ENCODE measurements at places on chromosomes 2 and 18. TPM values are rescaled to one million over a fixed set of nuclear protein-coding genes. Genes with fewer than 3 reads are reported as not detected.

LINC00305 gene
- total RNA-seq: not detected

DNA sequence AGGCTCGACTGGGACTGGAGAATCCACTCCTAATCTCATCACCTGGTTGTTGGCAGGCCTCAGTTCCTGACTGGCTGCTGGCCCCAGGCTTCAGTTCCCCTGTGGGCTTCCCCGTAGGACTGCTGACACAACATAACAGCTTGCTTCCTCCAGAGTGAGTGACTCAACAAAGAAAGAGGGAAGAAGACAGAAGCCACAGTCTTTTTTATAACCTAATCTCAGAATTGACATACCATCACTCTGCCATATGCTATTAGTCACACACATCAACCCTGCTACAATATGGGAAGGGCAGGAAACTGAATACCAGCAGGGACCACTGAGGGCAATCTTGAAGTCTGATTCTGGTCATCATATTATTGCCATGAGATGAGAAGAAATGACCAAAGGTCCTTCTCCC, 76.8 kb upstream of the SLC14A2 start:
- no peak overlapping the region for H3K4me3 ChIP-seq
- no peaks in the 10 kb centered on the region for H3K27me3 ChIP-seq
- no peak for DNase-seq
- no peak overlapping the region for H3K27ac ChIP-seq
- no peaks in the 10 kb centered on the region for H3K36me3 ChIP-seq

DNA sequence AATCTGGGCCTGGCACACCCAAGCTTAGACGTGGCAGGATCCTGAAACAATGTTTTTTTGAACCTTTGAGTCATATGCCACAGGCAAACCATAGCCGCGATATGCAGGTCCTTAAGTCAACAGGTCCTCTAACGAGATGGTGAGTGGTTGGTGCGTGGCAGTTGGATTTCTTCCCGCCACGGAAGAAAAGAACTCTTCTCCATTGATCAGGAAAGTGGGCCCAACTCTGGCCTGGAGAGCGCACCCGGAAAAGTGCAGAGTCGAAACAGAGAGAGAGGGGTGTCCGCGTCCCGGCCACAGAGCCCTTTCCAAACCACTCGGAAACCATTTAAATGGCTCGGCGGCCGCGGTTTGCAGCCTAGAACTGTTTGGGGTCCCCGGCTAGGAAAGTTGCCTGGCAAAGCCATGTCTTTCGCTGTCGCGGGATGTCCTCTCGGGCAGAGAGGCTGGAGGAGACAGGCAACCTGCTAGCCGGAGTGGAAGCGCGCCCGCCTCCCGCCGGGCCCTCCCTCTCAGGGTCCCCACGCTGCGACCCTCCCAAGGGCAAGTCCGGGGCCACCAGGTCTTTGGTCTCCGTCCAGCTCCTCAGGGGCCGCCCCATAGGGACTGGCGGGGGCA, 777 bp downstream of the GALNT3 start:
- no peaks in the 10 kb centered on the region for H3K36me3 ChIP-seq
- peak overlapping the region; percentile 46 for H3K4me3 ChIP-seq
- DNase-seq: no peak
- no peaks in the 10 kb centered on the region for H3K4me1 ChIP-seq
- H3K27me3 ChIP-seq: peaks cover 44% of the 10 kb centered on the region

DNA sequence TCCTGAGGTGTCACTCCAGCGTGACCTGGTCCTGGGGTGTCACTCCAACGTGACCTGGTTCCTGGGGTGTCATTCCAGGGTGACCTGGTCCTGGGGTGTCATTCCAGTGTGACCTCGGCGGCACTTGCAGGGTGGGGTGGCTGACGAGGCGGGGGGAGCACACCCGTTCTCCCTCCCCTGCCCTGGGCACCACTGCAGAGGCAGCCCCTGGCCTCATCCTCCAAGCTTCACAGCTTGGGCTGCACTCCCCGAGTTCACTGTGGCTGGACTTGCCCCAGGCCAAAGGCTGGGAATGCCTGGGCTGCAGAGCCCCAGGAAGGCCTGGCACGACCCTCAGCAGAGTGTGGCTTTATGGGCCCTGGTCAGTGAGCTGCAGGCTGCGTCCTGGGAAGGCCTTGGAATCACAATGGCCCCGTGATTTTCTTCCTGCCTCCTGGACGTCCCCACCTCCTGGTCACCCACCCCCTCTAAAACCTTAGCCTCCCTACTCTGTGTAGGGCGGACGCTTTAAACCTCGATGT, 88.3 kb downstream of the NFATC1 start:
- peaks cover 15% of the 10 kb centered on the region for H3K4me1 ChIP-seq
- H3K4me3 ChIP-seq: no peak overlapping the region
- H3K36me3 ChIP-seq: no peaks in the 10 kb centered on the region
- H3K27ac ChIP-seq: no peak overlapping the region

UGT1A5 gene
- not detected for total RNA-seq

- no peak overlapping the region for H3K27ac ChIP-seq
- no peaks in the 10 kb centered on the region for H3K36me3 ChIP-seq
- H3K4me3 ChIP-seq: no peak overlapping the region
- no peaks in the 10 kb centered on the region for H3K27me3 ChIP-seq
Measured at GRCh38 chr18:37649930-37650329, 84.3 kb upstream of the CELF4 start.

- no peak for DNase-seq
- H3K27me3 ChIP-seq: no peaks in the 10 kb centered on the region
- H3K4me1 ChIP-seq: no peaks in the 10 kb centered on the region
- no peak overlapping the region for H3K4me3 ChIP-seq
Measured at GRCh38 chr2:17124575-17125318, 393.5 kb downstream of the RAD51AP2 start.

DNA sequence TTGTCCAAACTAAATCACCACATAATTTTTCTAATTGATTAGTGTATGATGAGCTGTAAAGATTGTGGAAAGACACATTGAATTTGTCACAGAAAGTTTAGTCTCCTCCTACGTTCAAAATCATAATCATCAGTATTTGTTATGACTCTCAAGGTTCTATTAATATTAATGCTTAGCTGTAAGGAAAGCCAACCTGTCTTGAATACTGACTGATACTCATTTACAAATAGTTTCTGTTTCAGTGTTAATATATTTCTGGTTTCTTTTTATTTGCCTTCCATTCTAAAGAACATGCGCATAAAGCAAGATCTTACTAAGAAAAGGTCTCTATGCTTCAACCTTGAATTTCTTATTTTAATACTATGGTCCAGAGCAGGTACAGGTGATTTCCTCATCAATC, 55.1 kb downstream of the CPS1 start:
- no peaks in the 10 kb centered on the region for H3K27me3 ChIP-seq
- no peak for DNase-seq
- no peak overlapping the region for H3K4me3 ChIP-seq
- H3K27ac ChIP-seq: no peak overlapping the region
- H3K36me3 ChIP-seq: no peaks in the 10 kb centered on the region
- H3K4me1 ChIP-seq: no peaks in the 10 kb centered on the region

ABHD3 gene
- total RNA-seq: 4.0 TPM

- no peak overlapping the region for H3K4me3 ChIP-seq
- H3K27me3 ChIP-seq: peaks cover 5% of the 10 kb centered on the region
- H3K27ac ChIP-seq: no peak overlapping the region
- H3K36me3 ChIP-seq: no peaks in the 10 kb centered on the region
- H3K4me1 ChIP-seq: no peaks in the 10 kb centered on the region
- DNase-seq: no peak
Measured at GRCh38 chr2:196059491-196059960, 9.1 kb downstream of the DNAH7 start.

DNA sequence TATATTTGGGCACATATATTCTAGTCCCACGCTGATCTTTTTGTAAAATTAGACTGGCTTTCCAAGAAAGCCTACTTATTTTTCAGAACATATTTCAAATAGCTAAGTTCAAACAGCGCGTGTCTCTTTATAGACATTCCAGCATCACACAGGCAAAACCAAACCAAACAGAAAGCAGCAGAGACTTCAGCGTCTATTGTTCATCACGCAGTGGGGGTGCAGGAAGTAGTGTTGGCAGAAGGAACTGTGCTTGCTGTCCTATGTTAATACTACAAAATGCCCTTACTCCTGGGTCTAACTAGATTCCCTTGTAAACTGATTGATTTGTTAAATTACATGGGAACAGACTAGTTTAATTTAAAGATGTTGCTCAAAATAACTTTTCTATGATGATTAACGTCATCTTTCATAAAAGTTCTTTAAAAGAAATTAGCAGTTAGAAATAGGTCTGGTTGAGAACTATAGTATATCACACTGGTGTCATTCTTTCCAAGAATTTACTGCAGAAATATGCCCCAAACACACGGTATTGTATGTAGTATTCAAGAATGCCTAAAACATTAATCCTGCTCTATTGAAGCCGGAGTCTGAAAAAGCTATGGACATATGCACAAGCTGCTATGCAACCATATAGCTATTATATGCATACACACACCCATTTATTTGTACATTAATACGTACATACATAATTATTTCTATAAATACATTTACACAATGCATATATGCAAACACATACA, 436.3 kb downstream of the CBLN2 start:
- H3K27ac ChIP-seq: no peak overlapping the region
- no peaks in the 10 kb centered on the region for H3K36me3 ChIP-seq
- no peaks in the 10 kb centered on the region for H3K27me3 ChIP-seq
- no peak for DNase-seq
- no peaks in the 10 kb centered on the region for H3K4me1 ChIP-seq

DNA sequence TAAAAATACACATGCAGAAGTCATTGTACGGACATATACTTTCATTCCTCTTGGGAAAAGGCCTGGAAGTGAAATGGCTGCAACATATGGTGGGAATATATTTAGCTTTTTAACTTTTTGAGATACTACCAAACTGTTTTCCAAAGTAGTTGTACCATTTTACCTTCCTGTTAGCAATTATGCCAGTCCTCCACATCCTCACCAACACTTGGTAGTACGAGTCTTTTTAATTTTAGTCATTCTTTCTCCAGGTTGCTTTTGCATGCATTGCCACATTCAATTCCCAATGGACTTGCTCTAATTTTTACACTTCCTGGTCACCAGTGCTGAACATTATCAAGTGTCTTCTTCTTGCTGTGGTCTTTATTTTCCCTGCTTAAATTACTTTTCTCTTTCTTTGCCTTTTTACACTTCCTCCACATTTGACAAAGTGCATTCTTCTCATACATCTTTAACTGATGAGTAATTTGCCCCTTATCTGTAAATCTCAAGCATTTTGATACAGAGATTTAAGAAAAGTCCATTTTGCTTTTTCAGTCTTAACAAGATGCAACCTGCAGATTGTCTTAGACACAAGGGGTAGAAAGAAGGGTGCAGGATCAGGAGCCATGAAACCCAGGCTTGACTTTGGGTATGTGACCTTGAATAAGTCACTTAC, 14.5 kb downstream of the VIT start:
- peaks cover 6% of the 10 kb centered on the region for H3K27me3 ChIP-seq
- no peak overlapping the region for H3K4me3 ChIP-seq
- H3K27ac ChIP-seq: no peak overlapping the region

RAB11FIP5 gene
- total RNA-seq: 35.3 TPM

DNA sequence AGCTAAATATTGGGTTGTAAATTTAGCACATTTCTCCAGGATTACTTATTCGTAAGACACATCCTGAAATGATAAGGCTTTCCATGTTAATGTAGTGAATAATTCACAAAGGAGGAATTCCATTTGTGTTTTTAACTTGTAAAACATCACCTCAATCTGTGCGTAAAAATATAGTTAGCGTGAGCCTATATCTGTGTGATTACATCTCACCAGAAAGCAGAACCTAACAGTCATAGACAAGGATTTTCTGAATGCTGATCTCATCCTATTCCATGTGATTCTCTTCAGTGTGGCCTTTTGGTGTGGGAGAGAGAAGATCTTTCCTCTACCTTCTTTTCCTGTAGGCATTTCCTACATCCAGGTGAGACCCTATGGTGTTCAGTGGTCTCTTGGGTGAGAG, 263.2 kb upstream of the RASGRP3 start:
- no peak for DNase-seq
- no peaks in the 10 kb centered on the region for H3K27me3 ChIP-seq

- H3K27ac ChIP-seq: no peak overlapping the region
- H3K4me1 ChIP-seq: peaks cover 6% of the 10 kb centered on the region
- no peaks in the 10 kb centered on the region for H3K36me3 ChIP-seq
- no peaks in the 10 kb centered on the region for H3K27me3 ChIP-seq
Measured at GRCh38 chr2:65268957-65269356, 41.3 kb downstream of the ACTR2 start.

MLPH gene
- total RNA-seq: 6.9 TPM

GRCh38 chr2:223971-224760, 39.7 kb downstream of the SH3YL1 start:
- H3K27me3 ChIP-seq: no peaks in the 10 kb centered on the region
- DNase-seq: no peak
- H3K27ac ChIP-seq: no peak overlapping the region
- H3K4me3 ChIP-seq: no peak overlapping the region

LRATD1 gene
- 0.58 TPM for total RNA-seq

DNA sequence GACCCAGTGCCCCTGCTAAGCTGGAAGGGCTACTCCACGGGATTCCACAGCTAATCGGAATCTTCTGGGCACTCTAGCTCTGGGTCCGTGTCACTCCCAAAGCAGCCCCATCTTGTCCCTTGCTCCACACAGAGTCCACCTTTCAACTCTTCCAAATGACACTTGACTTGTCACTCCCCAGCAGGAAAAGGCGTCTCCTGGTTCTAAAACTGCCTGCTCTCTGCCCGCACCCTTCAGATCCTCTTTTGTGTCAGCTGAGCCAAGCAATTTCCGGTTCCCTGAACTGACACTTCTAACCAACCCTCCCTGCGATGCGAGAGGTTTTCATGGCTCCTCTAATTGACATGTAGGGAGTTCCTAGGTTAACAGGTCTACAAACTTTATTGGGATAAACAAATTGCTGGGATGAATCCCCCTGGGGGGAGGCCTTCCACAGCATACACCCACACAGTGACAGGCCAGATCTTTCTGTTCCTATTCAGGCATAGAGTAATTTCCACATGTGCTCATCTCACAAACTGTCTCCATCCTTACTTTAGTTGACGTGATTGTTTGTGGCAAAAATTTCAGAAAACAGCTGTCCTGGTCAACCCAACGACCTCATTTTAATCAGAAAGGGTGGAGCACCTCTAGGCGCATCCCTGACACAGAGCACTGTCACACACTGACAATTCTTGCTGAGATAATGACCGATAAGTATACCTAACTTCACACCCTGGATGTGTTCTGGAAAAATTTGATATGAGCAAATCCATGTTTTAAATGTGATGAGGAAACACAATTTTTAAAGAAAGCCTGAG, 104.9 kb downstream of the RBMS1 start:
- H3K4me3 ChIP-seq: peak overlapping the region; percentile 26
- no peak for DNase-seq
- H3K36me3 ChIP-seq: no peaks in the 10 kb centered on the region
- peak overlapping the region; percentile 76 for H3K27ac ChIP-seq
- peaks cover 48% of the 10 kb centered on the region for H3K4me1 ChIP-seq

Measured in gastrocnemius medialis (tissue), 4 donors.